ENCODE measurements at places on chromosomes 3 and 15.

- DNase-seq, result no peak
Observed at GRCh38 chr15:101189409-101190091, 62.3 kb downstream of the CHSY1 start.

- DNase-seq, result no peak
Observed at GRCh38 chr3:133667118-133667517, 5.4 kb upstream of the TOPBP1 start.

DNA sequence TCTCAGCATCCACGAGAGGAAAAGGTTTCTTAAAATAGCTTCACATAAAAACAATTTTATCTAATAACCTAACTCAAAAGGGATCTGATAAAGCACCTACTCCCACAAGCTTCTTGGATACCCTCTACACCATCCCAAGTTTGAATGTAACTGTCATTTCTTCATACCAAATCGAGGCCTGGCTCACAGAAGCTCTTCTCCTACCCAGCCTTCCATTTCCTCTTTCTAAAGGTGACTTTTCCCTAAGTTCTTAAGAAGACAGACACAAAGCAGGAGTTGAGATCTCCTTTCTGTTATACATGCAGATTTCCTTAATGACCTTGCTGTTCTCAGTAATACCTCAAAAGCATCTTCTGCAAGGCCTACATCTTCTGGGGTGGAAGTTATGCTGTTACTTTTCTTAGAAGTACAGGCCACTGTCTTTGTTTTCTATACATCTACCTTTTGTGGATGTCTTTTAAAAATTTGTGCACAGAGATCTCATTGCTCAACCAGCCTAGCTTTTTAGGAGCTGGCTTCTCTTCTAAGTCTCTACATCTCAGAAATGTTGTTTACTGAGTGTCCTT, 3.4 kb upstream of the LRRIQ4 start:
- DNase-seq, result no peak

DNA sequence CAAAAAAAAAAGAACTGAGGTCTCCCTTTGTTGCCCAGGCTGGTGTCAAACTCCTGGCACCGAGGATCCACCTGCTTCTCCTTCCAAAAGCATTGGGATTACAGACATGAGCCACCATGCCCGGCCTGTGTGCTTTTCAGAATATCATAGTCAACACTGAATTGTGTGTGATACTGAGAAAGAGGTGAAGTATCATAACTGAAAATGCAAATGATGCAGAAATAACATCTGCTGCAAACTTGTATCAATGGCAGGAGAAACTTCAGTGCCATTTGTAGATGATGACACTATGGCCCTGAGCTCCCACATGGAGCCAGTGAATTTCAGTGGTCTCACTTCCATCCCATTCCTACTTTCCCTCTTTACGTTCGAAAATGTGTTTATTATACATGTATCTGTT, 21.9 kb downstream of the IL12A start:
- no peak for DNase-seq

- no peak for DNase-seq
Observed at GRCh38 chr3:21755896-21756295, 4.9 kb upstream of the ZNF385D start.

- DNase-seq, result no peak
Observed at GRCh38 chr3:170077361-170077760, 39.6 kb downstream of the GPR160 start.

DNA sequence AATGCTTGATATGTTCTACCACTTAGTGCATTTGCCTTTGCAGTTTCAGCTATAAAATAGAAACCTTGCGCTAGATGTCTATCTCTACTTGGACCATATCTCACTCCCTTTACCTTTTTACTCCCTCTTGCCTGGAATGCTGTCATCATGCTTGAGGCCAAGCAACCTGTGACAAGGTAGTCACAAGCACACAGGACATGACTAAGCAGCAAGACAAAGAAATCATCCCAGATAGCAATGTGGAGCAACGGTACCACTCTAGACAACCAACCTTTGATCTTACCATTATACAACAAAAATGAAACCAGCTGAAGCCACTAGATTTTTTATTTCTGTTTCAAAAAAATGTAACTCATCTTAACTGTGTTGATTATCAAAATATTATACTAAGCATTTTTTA, 50.5 kb upstream of the SPSB4 start:
- DNase-seq, result no peak

GRCh38 chr3:38117748-38118420, 19.0 kb downstream of the ACAA1 start:
- no peak for DNase-seq

DNA sequence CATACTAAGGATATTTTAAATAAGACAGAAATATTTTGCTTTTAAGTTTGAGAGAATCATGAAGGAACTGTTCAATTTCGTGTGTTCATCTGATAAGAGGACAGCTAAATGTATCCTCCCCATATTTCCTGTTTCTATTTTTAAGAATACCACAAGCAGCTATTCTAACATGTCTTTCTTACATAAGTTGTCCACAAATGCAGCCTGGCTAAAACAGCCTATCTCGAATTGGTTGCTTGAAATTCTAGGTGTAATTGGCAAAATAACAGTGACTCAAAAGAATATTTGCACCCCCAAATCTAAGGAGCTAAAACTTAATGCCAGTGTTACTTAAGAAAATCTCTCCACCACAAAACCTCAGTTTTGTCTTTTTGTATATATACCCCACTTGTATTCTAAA, 35.0 kb downstream of the BTLA start:
- no peak for DNase-seq

GRCh38 chr15:92393071-92393979, at the start of gene ST8SIA2:
Gene ST8SIA2, plus strand, starts transcription at chr15:92393881. Its CDS starts 184 bp downstream, at chr15:92394065.
- DNase-seq, result no peak

GRCh38 chr3:185280572-185281365, 26.9 kb upstream of the EHHADH start:
- DNase-seq, result peak; percentile 35

- DNase-seq, result no peak
Observed at GRCh38 chr3:140832883-140833282, 108.8 kb upstream of the SLC25A36 start.

- no peak for DNase-seq
Observed at GRCh38 chr3:183306798-183307671, 54.0 kb downstream of the B3GNT5 start.

All from pulmonary artery endothelial cell (primary cell).